GM23338 (cell line): ENCODE measurements at places on chromosomes 11 and 22. TPM values are rescaled to one million over a fixed set of nuclear protein-coding genes. Genes with fewer than 3 reads are reported as not detected.

- H3K27me3 ChIP-seq = peaks cover 17% of the 10 kb centered on the region
- H3K27ac ChIP-seq = no peak overlapping the region
- DNase-seq = peak; percentile 75
Measured at GRCh38 chr11:133509924-133510697, 22.2 kb downstream of the OPCML start.

DNA sequence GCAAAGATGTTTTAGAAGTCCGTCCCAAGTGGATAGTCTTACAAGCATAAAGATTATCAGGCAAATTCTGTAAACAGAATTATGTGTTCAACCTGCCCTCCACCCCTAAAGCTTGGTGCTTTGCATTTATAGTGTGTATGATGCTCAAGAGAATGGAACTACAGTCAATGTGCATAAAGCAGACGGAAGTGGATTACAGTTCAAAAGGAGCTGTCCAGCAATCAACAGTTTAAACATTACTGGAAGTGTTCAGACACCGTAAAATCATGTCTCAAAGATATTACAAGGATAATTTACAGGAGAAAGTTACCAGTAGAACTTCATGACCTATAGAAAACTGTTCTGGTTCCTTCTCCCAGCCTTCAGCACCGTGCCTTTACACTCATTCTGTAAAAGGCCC lies 1.0 kb downstream of the RIC3 start:
- H3K36me3 ChIP-seq = no peaks in the 10 kb centered on the region
- H3K27ac ChIP-seq = no peak overlapping the region
- H3K4me3 ChIP-seq = peak overlapping the region; percentile 85
- peaks cover 18% of the 10 kb centered on the region for H3K27me3 ChIP-seq
- DNase-seq = no peak

DNA sequence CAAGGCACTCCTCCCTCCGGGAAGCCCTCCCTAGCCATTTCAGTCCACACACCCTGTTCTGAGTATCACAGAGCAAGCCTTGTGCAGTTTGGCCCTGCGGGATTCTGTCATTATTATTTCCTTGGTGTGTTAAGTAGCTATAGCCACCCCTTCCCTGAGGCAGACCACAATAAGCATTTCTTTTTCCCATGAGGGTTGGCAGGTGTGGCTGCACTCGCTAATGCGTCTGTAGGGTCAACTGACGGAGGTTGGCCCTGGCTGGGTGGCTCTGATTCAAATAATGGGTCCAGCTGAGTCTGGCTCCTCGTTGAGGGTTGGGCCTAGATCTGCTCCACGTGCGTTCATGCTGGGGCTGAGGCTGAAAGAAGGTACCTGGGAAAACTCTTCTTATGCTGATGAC lies 5.1 kb downstream of the F2 start:
- H3K27ac ChIP-seq = no peak overlapping the region
- no peak overlapping the region for H3K4me3 ChIP-seq
- H3K36me3 ChIP-seq = no peaks in the 10 kb centered on the region
- no peaks in the 10 kb centered on the region for H3K4me1 ChIP-seq
- DNase-seq = no peak

- H3K36me3 ChIP-seq = no peaks in the 10 kb centered on the region
- no peak overlapping the region for H3K4me3 ChIP-seq
- H3K27ac ChIP-seq = no peak overlapping the region
- no peaks in the 10 kb centered on the region for H3K27me3 ChIP-seq
Measured at GRCh38 chr11:61728940-61729219, 23.6 kb upstream of the MYRF start.

GRCh38 chr11:2271077-2271326 lies 614 bp upstream of the ASCL2 start:
- H3K4me3 ChIP-seq = peak overlapping the region; percentile 58
- peaks cover 74% of the 10 kb centered on the region for H3K27me3 ChIP-seq
- H3K36me3 ChIP-seq = no peaks in the 10 kb centered on the region
- peaks cover 6% of the 10 kb centered on the region for H3K4me1 ChIP-seq
- no peak overlapping the region for H3K27ac ChIP-seq

- no peak overlapping the region for H3K4me3 ChIP-seq
- DNase-seq = no peak
- no peaks in the 10 kb centered on the region; the same call in 1 of the 2 replicates for H3K36me3 ChIP-seq
- no peaks in the 10 kb centered on the region for H3K4me1 ChIP-seq
- peaks cover 46% of the 10 kb centered on the region for H3K27me3 ChIP-seq
Measured at GRCh38 chr11:130451231-130452019, 3.0 kb downstream of the ADAMTS15 start.

DNA sequence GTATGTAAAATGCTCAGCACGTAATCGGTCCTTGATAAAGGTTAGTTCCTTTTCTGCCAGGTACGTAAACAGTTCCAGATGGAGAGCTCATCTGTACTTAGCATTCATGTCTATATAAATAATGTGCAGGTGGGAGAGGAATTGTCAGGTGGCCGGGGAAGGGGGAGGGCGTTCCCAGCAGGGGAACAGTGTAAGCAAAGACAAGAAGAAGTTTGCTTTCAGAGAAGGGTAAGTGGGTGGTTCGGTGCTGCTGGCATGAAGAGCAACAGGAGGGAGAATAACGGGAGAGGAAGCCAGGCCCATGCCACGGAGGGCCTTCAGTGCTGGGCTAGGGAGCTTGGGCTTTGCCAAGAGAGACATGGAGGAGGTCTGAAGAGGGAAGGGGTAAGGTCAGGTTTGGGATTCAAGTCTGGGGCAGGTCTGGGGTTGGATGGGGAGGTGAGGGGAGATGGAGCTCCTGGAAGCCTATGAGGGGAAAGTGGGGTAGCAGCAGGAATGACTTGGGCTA lies 11.4 kb upstream of the WNT11 start:
- H3K4me1 ChIP-seq = no peaks in the 10 kb centered on the region
- H3K4me3 ChIP-seq = no peak overlapping the region
- H3K27me3 ChIP-seq = peaks cover 6% of the 10 kb centered on the region
- no peak for DNase-seq

DNA sequence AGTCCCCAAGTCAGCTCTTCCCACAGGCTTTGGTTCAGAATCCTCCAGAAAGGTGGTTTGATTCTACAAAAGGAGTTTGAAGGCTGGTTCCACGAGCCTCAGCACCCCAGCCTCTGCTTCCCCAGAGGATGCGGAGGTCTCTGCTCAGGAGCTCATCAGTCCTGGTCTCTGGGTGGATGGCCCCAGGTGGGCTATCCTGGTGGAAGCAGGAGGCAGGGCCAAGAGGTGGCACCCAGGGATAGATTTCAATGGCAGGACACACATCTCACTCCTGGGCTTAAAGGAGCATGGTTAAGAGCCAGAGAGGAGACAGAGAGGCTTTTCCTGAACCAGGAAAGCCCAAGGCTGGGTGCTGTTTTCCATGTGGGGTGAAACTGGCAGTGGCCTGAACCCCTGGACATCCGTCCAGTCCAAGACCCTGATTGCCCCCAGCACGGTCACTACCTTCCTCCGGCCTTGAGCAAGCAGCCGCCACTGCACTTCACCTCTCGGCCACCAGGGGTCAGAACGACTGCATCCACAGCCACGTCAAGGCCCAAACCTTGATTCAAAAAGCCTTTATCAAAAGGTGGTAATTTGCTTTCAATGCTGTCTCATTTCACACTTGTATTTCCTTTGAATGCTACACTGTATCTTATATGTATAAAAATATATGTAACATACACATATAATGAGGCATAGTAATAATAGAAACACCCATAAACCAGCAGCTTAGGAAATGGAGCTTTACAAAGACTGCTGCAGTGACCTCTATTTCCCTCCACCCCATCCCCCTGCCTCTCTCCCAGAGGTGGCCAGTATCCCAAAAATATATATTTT lies 19.3 kb upstream of the FXYD2 start:
- no peaks in the 10 kb centered on the region for H3K4me1 ChIP-seq
- no peaks in the 10 kb centered on the region for H3K27me3 ChIP-seq
- H3K4me3 ChIP-seq = no peak overlapping the region
- peak; percentile 83 for DNase-seq
- no peak overlapping the region for H3K27ac ChIP-seq

- no peaks in the 10 kb centered on the region for H3K36me3 ChIP-seq
- no peak for DNase-seq
- H3K4me3 ChIP-seq = no peak overlapping the region
- H3K4me1 ChIP-seq = no peaks in the 10 kb centered on the region
- H3K27ac ChIP-seq = no peak overlapping the region
- no peaks in the 10 kb centered on the region for H3K27me3 ChIP-seq
Measured at GRCh38 chr22:27115410-27115809, 458.0 kb downstream of the MIAT start.

DNA sequence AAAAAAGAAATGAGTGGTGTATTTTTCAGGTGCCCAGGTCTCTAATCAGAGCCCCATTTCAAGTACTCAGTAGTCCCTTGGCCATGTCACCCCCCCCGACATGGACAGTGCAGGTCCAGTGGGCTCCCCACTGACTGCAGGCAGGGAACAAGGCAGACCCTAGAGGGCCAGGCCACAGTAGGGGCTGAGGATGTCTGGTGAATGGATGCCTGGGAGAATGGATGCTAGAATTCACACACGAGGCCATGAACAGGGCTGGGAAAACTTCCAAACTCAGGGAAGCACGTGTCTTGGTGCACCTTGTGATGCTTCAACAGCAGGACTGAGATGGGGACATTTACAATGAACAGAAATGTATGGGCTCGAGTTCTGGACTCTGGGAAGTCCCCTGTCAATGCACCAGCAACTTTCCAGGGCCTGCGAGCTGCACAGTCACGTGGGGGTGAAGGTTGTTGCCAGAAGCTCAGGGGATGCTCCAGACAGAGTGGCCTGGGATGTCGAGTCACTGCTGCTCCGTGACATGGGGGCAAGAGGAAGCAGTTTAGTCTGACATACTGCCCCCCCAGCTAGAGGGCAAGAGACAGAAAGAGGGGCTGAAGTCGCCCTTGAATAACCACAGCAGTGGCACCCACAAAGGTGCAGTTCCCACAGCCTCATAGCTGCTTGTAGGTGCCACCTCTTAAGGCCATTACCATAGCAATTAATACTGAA lies 3.1 kb downstream of the APOBEC3G start:
- no peak for DNase-seq
- peaks cover 5% of the 10 kb centered on the region; the same call in 1 of the 2 replicates for H3K4me1 ChIP-seq
- no peak overlapping the region for H3K4me3 ChIP-seq
- H3K27ac ChIP-seq = no peak overlapping the region
- H3K36me3 ChIP-seq = no peaks in the 10 kb centered on the region

- DNase-seq = peak; percentile 20
- H3K4me1 ChIP-seq = peaks cover 6% of the 10 kb centered on the region; the same call in 1 of the 2 replicates
- H3K27me3 ChIP-seq = peaks cover 9% of the 10 kb centered on the region; the same call in 1 of the 2 replicates
- H3K4me3 ChIP-seq = no peak overlapping the region
- peaks cover 4% of the 10 kb centered on the region for H3K36me3 ChIP-seq
- H3K27ac ChIP-seq = no peak overlapping the region
Measured at GRCh38 chr11:61959114-61959513, 8.3 kb downstream of the FTH1 start.

DNA sequence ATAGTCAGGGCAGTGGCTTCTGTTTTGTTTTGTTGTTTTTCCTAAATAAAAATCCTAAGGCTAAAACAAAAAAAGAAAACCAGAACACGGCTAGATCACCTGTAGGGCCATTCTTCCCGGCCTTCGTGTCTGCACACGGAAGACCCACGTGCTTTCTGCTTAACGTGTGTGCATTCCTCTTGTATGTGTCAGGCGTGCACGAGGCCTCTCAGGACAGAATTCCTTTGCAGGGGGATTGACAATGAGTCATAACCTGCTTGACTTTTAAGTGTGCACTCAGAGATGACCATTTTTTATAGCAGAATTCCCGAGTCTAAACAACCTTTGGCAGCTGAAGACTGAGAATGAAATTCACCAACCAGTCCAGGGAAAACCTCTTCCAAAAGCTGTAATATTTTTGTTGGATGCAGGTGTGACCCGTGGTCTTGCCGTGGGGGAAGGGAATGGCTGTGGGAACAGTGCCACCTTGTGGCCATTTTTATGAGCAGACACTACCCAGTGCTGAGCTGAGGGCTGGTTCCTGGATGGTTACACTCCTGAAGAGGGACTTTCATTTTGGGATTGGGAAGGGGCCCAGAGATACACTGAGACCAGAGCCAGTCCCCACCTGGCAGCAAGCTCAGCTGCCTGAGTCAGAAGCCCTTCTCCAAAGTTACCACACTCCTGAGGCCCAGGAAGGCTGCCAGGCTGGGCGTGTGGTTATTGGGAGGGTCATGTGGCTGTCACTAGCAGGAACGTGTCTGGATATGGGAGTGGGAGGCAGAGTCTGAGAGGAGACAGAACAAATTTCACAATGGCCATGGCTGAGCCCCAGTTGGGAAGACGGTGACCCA lies 35.7 kb upstream of the DKK3 start:
- H3K36me3 ChIP-seq = no peaks in the 10 kb centered on the region
- 0 out of 2 replicates have a peak, but pooled peaks cover 4% of the 10 kb centered on the region for H3K4me1 ChIP-seq
- no peak overlapping the region for H3K4me3 ChIP-seq
- peak; percentile 80 for DNase-seq

- no peak overlapping the region for H3K4me3 ChIP-seq
- H3K27me3 ChIP-seq = no peaks in the 10 kb centered on the region
- H3K4me1 ChIP-seq = peaks cover 7% of the 10 kb centered on the region
- H3K36me3 ChIP-seq = no peaks in the 10 kb centered on the region
Measured at GRCh38 chr11:95605271-95605940, 184.2 kb downstream of the FAM76B start.

- peaks cover 37% of the 10 kb centered on the region for H3K4me1 ChIP-seq
- H3K27me3 ChIP-seq = peaks cover 19% of the 10 kb centered on the region
- H3K36me3 ChIP-seq = no peaks in the 10 kb centered on the region
- H3K4me3 ChIP-seq = no peak overlapping the region
Measured at GRCh38 chr11:3860375-3860774, 4.9 kb downstream of the STIM1 start.

DNA sequence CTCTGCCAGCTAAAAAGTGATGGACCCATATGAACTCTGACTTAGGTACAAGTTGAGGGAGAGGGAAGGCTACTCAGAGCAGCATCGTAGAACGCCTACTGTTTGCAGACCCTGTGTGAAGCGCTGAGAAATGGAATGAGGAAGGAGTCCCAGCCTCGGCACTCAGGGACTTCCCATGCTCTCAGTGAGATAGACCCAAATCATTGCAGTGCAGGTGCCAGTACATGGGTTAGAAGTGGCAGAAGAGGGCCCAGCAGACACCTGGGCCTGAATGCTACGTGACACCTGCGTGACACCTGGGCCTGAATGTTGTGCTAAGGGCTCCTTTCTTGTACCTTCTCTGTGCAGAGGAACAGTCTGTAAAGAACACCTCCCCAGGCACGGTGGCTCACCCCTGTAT lies 2.6 kb upstream of the PDGFB start:
- no peak overlapping the region for H3K27ac ChIP-seq
- H3K4me3 ChIP-seq = no peak overlapping the region
- H3K36me3 ChIP-seq = no peaks in the 10 kb centered on the region
- peaks cover 66% of the 10 kb centered on the region for H3K27me3 ChIP-seq

GRCh38 chr11:35751664-35752061 lies 89.1 kb downstream of the TRIM44 start:
- no peaks in the 10 kb centered on the region for H3K27me3 ChIP-seq
- H3K4me3 ChIP-seq = no peak overlapping the region
- no peak for DNase-seq

TMEM121B gene
- total RNA-seq = 6.4 and 7.2 TPM in 2 replicates

PSMA1 gene
- 169 and 197 TPM in 2 replicates for total RNA-seq

GDPD4 gene
- not detected in 2 replicates for total RNA-seq

TESMIN gene
- total RNA-seq = 58.2 and 64.6 TPM in 2 replicates

MEI1 gene
- 0.27 and 0.28 TPM in 2 replicates for total RNA-seq

LRRN4CL gene
- 0.12 and 0.21 TPM in 2 replicates for total RNA-seq

ANGPTL5 gene
- not detected in 2 replicates for total RNA-seq

RAG1 gene
- total RNA-seq = 1.1 and 1.4 TPM in 2 replicates

YAP1 gene
- 132 and 155 TPM in 2 replicates for total RNA-seq

TLCD5 gene
- 8.5 and 10.0 TPM in 2 replicates for total RNA-seq

FADD gene
- total RNA-seq = 50.6 and 65.8 TPM in 2 replicates

DENND6B gene
- total RNA-seq = 1.3 TPM in 2 replicates

ALDH3B1 gene
- total RNA-seq = not detected in 2 replicates

NELL1 gene
- 0.39 and 1.6 TPM in 2 replicates for total RNA-seq

CHADL gene
- total RNA-seq = 1.5 and 1.6 TPM in 2 replicates

PTPN5 gene
- total RNA-seq = 4.9 and 5.7 TPM in 2 replicates

CADM1 gene
- 18.0 and 26.1 TPM in 2 replicates for total RNA-seq

APOL5 gene
- not detected in 2 replicates for total RNA-seq

APOA1 gene
- total RNA-seq = not detected in 2 replicates
